ENCODE measurements at places on chromosomes 1 and 21.

DNA sequence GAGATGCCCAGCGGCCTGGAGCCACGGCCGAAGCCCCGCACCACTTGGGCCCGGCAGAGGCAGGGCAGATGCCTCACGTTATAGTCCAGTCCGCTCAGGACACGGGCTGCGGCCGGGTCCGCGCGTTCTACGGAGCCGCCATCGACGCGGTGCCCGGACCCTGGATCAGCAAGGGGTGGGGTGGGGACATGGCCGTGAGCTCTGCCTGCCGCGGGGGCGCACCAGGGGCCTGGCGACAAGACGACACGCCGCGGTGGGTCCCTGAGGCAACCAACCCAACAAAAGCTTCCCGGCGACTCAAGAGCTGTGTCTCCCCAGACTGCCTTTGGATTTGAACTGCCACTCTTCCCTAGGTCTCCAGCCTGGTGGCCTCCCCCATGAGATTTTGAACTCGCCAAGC is 211.4 kb upstream of the GREM2 start:
- no peak for DNase-seq

DNA sequence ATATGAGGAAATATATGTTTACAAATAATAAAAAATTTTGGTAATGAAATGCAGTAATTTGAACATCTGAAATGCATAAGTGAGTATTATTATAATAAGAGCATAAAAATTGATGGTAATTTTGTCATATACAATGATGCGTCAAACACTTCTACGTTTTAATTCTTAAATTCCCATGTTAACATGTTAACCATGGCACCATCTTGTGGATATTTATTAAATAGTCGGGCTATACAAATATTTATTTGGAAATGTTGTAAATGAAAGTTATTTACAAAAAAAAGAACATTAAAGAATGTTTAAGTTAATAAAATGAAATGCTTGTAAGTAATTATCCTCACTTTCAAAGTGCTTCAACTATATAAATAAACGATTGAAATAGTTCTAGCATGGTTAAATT is 57.2 kb upstream of the C1orf185 start:
- DNase-seq = no peak

DNA sequence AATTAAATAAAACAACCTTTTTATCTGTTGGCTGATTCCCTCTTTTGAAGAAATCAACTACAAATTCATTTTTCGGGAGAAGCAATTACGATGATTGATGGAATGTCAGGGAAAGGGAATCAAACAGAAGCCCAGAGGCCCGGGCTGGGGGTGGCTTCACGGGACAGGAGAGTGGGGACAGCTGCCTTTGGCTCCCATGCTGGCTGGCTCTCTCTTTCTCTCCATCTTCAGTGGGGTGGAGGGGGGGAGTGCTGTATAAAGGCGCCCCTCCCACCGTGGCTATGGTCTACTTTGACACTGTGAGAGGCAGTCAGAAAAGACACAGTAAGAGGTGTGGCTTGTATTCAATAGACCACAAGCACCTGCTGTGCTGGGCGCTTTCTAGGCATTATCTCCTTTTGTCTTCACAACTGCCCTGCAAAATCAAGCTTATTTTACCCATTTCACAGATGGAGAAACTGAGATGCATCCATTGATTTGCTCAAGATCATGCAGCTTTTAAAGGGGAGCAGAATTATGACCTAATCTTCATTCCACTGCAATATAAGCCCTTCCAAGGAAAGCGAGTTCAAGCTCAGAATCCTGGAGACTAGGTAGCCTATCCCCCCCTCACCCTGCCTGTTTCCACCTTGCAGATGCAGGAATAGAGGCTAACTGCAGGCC is 92.9 kb downstream of the GRIK3 start:
- no peak for DNase-seq

- DNase-seq = no peak
Measured at GRCh38 chr1:3674100-3675094, 22.1 kb downstream of the TP73 start.

DNA sequence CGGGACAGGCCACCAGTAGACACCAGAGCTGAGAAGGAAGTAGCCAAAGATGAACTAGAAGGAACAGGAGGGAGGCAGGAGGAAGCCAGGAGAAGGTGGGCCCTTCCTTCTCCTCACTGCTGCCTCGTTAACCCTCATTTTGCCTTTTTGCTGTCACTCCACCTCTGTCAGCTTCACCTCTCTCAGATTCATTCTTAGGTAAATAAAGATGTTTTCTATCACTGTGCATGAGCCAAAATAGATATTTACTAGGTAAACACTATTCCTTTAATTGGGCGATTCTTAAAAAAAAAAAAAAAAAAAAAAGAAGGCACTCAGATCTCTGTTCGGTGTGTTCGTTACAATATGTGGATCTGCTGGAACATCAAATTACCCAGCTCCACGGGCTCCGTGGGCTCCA is 112.3 kb downstream of the GLUL start:
- no peak for DNase-seq

DNA sequence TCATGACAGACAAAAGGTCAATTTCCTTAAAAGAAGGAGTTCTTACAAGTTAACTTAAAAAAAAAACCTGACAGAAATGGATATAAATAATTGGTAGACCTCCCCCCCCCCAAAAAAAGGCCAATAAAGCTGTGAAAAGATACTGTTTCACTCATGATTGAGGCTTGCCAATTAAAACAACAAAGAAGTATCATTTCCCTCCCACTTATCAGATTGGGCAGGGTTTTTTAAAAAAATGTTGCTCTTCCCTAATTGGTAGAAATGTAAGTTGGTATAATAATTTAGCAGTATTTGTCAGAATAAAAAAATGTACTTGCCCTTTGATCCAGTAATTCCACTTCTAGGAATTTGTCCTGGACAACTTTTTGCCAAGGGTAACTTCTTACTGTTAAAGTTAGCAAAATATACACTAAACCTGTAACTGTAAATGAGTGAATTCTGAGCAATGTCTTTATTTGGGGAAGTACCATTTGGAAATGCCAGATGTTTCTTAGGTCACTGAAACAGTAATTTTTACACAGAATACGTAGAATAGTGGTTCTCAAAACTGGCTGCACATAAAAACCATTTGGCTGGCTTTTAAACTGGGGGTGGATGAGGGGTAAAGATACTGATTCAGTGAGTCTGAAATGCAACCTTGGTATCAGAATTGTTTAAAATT is 17.5 kb downstream of the RNF2 start:
- DNase-seq = no peak

GRCh38 chr21:29751473-29752185 is 188.2 kb downstream of the GRIK1 start:
- no peak for DNase-seq
